ENCODE measurements at places on chromosomes 1 and 21. TPM values are rescaled to one million over a fixed set of nuclear protein-coding genes. Genes with fewer than 3 reads are reported as not detected.

DNA sequence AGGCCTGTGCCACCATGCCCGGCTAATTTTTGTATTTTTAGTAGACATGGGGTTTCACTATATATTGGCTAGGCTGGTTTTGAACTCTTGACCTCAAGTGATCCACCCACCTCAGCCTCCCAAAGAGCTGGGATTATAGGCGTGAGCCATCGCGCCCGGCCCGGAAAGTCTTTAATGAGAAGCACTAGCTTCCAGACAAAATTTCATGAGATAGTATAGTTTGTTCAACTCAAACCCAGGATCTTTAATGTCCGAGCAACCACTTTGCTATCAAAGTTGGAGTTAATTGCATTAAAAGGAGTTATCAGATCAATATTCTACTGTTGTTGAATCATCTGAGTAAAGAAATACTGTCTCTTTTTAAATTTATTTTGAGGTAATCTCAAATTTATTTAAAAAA is 4.8 kb downstream of the TSNAX start:
- no peak for DNase-seq

The PWP2 gene
- 1.9 TPM for total RNA-seq

- no peak for DNase-seq
Observed at GRCh38 chr1:29835406-29835805, 599.1 kb downstream of the PTPRU start.

The OR6N1 gene
- total RNA-seq: not detected

DNA sequence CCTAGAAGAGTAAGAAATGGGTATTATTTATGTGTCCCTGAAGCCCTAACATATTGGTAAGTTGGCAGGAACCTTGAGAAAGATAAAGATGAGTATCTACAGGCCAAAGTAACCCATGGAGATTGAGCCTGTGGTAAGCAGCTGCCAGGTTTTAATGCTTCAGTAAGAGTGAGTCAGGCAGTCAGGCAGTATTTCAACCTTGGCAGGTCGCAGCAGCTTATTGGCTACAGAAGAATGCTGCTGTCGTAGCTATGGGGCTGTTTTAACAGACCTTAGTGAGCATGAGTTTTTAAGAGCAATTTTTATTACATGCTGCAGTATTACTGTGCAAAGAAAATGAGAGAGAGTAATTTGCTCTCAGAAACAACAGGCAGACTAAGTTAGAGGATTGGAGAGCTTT is 10.3 kb upstream of the SLC30A10 start:
- DNase-seq: no peak

DNA sequence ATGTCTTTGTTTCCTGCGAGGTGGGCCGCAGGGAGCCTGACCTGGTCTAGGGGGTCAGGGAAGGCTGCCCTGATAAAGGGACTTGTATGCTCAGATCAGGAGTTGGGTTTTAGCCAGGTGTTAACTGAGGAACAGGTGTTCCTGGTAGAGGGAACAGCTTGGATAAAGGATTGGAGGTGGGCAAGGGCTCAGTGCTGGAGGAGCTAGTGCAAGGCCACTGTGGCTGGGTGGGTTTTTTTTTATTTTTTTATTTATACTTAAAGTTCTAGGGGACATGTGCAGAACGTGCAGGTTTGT is 31.1 kb downstream of the A3GALT2 start:
- DNase-seq: no peak

The TNNT2 gene
- total RNA-seq: 20.3 TPM

The HSD3B2 gene
- total RNA-seq: not detected

- no peak for DNase-seq
Observed at GRCh38 chr1:87588495-87588894, 259.8 kb downstream of the LMO4 start.

The CD164L2 gene
- total RNA-seq: not detected

GRCh38 chr1:33061834-33062233 is 19.1 kb upstream of the AZIN2 start:
- no peak for DNase-seq

GRCh38 chr1:34747638-34747941 is 7.3 kb upstream of the GJB5 start:
- DNase-seq: no peak

The ACTN2 gene
- 0.28 TPM for total RNA-seq

DNA sequence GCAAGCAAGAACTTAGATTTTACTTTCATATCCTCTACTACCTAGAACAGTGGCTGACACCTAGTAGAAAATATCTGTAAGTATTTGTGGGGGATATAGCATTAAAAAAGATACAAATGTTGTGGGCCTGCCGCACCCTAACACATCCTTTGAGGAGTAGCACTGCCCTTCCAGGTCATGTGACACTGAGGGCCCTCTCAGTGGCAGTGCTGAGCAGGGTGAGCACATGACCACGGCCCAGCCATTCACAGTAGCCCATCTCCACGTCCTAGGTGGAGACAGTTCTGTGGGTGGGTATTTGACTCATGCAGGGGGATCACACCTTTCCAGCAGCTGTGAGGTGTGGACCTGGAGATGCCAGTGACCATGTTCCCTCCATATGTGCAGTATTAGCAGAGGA is 108.9 kb downstream of the OMA1 start:
- DNase-seq: no peak

Measured in chondrocyte (in vitro differentiated cells).